ENCODE measurements at places on chromosomes 6 and 20. TPM values are rescaled to one million over a fixed set of nuclear protein-coding genes. Genes with fewer than 3 reads are reported as not detected.
A peak's percentile ranks its signal among the peaks of the same experiment; 100 is the strongest.

DNA sequence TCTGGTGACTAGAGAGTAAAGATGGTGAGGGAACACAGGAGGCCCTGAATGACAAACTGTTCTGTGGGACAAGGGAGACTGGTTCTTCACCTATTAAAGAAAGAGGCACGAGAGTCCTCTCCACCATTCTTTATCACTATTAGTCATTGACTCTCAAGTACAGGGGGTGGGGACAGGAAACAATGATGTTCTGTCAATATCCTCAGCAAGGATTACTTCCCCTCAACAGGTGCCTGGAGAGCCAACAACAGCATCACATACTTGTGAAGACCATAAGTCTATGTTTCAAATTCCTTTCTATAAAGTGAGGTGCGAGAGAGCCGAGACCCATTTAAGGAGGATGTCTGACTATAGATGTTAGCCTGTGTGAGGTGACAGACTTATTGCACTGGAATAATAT is 72.4 kb upstream of the TBC1D7 start:
- DNase-seq, result no peak

DNA sequence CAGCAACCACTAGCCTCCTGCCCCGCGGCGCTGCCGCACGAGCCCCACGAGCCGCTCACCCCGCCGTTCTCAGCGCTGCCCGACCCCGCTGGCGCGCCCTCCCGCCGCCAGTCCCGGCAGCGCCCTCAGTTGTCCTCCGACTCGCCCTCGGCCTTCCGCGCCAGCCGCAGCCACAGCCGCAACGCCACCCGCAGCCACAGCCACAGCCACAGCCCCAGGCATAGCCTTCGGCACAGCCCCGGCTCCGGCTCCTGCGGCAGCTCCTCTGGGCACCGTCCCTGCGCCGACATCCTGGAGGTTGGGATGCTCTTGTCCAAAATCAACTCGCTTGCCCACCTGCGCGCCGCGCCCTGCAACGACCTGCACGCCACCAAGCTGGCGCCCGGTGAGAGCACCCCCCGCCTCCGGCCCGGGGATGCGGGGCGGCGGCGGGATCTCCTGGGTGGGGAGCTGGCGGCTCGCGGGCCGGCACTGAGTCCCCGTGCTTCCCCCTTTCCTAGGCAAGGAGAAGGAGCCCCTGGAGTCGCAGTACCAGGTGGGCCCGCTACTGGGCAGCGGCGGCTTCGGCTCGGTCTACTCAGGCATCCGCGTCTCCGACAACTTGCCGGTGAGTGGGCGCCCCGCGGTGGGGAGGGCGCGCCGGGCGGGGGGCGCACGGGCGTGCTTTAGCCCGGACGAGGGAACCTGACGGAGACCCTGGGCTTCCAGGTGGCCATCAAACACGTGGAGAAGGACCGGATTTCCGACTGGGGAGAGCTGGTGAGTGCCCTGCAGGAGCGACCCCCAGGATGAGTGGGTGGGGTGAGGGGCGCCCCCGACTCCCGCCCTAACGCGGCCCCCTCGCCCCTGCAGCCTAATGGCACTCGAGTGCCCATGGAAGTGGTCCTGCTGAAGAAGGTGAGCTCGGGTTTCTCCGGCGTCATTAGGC is 585 bp downstream of the PIM1 start:
- peak; percentile 32 for DNase-seq

- no peak for DNase-seq
These were observed 38.3 kb downstream of the SNX3 start for GRCh38 chr6:108222504-108222903.

The NDUFAF4 gene
- polyA plus RNA-seq, result 22.4 TPM

GRCh38 chr6:142518126-142518525 is 216.3 kb downstream of the ADGRG6 start:
- DNase-seq, result no peak

DNA sequence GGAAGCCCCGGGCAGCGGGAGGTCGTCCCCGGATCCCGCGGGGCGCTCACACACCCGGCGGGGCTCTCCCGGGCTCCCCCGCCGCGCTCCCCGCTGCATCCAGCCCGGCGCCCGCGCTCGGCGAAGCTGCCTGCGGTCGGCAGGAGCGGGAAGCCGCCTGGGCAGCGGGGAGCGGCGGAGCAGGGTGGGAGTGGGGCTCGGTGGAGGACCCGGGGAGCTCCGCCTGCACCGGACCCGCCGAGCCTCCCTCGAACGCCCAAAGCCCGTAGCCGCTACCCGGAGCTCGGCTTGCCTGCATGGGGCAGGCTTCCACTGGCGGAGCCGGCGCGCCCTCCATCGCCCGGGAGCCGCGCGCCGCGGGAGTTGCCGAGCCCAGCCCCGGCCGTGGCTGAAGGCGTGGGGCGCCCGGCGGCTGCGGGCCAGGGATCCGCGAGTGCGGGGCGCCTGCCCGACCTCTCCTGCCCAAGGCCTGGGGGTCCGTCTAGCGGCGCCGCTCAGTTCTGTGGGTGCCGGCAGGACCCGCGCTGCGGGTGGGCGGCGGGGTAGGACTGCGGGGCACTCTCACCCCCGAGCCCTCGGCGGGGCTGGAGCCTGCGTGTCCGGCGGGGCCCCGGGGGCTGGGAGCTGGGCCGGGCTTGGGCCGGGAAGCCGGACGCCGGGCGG is 671 bp downstream of the CDH4 start:
- no peak for DNase-seq

DNA sequence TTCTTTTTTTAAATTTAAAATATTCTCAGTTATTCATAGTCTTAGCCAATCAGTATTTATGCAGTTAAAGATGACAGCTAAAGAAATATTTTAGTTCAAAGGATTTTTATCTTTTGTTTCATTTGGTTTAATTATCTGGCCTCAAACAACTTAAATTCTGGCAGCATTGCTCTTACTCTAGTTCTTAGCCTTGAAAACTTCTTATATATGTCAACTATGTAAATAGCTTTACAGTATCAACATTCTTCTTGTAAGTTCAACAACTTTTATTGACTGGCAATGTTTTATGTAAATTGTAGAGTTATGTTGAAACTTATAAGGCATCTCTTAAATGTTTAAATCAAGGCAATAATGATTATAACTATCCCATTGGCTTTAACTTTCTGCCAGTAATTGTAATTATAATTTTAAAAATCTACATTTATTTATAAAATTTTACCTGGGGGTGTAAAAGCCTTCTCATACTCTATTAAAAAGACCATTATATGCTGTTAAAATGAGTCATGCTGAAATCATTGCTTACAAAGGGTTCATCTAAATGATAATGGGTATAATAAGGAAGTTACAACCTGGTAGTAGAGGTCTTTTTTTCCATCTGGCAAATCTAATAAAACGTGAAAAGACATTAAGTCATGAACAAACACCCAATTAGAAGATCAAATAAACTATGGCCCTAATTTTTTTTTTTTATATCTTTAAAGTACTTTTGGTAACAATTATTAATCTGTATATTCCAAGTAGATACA is 45.8 kb upstream of the FAM184A start:
- no peak for DNase-seq

The SLC29A1 gene
- polyA plus RNA-seq, result 84.5 TPM

The NKX2-2 gene
- polyA plus RNA-seq, result not detected

GRCh38 chr6:44540881-44541280 is 153.4 kb downstream of the CDC5L start:
- no peak for DNase-seq

The DSTN gene
- polyA plus RNA-seq, result 216 TPM

- no peak for DNase-seq
These were observed 247.1 kb upstream of the GRIK2 start for GRCh38 chr6:101146389-101146788.

The SLC25A27 gene
- polyA plus RNA-seq, result 18.8 TPM

DNA sequence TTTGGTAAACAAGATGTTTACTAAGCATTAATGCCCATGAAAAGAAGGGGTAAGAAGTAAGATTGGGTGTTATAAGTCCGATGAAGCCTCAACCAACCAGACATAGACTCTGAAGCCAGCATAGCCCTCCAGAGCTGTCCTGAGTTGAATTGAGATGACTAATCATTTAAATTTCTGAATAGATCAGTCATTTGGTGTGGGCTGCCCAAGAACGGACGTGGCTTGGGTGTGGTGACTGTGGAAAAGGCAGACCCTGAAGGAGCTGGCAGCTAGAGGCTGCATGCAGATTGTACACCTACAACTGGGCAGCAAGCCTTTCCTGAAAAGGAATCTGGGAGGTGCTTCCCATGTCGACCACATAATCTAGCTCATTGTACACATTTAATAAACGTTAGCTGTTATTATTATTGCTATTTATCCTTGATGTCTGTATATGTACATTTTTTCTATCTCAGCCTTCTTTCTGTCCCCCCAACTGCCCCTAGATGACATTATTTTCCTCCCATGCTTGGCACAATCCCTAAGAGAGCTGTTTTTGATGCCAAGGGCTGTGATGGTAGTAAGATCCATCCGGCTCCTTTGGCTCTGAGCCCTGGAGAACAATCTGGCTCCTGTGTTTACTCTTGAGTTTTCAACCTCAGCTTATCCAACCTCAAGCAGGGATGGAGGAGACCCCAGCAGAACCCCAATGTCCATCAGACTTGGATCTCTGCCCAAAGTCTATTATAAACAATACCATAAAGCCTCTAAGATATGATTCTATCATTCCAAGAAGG is 57.6 kb upstream of the JAG1 start:
- DNase-seq, result no peak

The ZKSCAN8 gene
- 22.1 TPM for polyA plus RNA-seq

GRCh38 chr6:144468709-144469108 is 183.6 kb downstream of the UTRN start:
- no peak for DNase-seq

GRCh38 chr6:52736145-52736544 is 27.1 kb downstream of the GSTA2 start:
- DNase-seq, result no peak

DNA sequence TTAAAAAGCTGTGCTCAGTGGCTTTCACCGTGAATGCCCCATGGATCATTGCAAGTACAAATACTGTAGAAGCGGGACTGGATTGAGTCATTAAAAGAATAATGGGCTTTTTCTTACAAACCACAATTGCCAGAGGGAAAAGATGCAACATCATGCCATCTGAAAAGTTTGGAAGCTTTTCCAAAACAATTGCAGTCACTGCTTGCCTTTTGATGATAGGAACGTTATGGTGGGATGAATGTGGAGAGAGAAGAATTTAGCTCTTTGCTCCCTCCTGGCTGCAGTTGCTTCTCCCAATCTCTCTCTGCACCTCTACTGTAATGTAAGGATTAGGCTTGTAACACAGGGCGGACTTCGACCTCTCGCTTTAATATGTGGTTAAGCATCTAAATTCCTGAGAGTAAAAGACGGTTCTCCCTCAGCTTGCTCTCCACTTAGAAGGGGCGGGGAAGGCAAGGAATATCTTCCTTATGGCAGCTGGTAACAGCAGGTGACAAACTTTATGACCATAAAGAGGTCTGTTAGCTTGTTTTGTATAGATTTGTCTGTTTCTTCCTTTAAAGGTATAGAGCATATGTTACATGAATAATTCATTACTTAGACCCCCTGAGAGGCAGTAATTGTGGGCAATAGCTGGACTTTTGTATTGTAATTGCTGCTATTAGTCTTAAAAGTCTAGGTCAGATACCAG is 376.1 kb downstream of the UTRN start:
- no peak for DNase-seq

DNA sequence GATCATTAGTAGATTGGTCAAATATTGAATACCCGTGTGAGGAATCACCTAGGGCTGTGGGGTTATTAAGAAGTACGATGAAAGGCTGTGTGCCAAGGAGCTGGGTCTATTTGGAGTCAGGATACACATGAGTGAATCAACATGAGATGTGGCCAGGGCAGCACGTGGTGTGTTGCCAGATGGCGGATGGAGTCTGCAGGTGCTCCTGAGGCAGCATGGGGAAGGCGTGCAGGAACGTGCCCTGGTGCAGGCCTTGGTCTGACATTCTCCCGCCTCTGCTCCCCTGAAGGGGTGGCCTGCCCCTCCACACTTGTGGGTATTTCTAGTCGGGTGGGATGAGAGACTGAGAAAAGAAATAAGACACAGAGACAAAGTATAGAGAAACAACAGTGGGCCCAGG is 39.0 kb upstream of the SLC22A1 start:
- no peak for DNase-seq

The TMEM151B gene
- 0.37 TPM for polyA plus RNA-seq

DNA sequence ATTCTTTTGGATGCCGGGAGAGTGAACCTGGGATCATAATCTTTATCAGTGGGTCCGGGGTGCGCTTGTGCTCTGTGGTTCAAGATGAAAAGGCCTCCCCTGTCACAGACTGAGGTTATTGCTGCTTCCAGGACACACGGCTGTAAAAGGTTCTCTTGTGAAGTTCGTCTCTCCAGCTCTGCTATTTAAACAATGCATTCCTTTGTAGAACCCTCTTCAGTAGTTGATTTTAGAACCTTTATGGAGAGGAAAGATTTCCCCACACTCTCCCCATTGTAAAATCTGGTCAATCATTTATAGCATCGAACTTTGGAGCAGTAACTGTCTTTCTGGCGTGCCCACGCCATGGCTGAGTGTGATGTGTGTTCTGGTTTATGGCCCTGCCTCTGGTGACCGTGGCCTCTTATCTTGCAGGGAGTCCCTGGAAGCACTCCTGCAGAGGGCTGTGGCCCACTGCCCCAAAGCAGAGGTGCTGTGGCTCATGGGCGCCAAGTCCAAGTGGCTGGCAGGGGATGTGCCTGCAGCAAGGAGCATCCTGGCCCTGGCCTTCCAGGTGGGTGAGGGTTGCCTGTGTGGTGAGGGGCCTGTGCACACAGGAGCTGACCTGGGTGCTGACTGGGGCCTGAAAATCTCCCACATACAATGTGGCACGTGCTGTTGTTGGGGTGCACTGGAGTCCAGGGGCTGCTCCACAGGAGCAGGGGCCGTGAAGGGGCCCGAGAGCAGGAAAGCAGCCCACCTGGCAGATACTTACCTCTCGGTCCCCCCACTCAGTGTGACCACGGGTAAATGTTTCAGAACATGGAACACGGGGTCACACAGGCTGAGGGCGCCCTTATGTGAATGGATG is 11.6 kb upstream of the C20orf204 start:
- no peak for DNase-seq

- no peak for DNase-seq
These were observed 82.4 kb downstream of the PPP1R3G start for GRCh38 chr6:5167501-5167900.

The SLC17A2 gene
- not detected for polyA plus RNA-seq

DNA sequence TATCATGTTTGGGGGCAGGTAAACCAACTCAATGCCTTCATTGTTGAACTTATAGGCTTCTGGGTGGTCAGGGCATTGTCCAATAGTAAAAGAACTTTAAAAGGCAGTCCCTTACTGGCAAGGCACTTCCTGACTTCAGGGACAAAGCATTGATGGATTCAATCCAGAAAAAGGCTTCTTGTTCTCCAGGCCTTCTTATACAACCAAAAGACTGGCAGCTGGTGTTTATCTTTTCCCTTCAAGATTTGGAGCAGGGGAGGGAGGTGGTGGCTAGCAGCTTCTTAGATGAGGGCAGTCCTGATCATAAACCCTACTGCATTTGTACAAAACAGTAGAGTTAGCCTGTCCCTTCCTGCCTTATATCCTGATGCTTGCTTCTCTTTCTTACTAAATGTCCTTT is 57.5 kb downstream of the NCOA3 start:
- no peak for DNase-seq

- DNase-seq, result no peak
These were observed 333.7 kb downstream of the CDH4 start for GRCh38 chr20:61585764-61586163.

The LY6G6D gene
- not detected for polyA plus RNA-seq

- DNase-seq, result peak; percentile 68
These were observed 33.8 kb upstream of the AIG1 start for GRCh38 chr6:143026696-143027449.

- no peak for DNase-seq
These were observed 32.1 kb downstream of the PRSS16 start for GRCh38 chr6:27279513-27280063.

The CEP57L1 gene
- 18.5 TPM for polyA plus RNA-seq

Data from hindlimb muscle (tissue), 1 donor.